Iris pigment epithelial cell (primary cell): ENCODE measurements at places on chromosomes 12 and 14.

DNA sequence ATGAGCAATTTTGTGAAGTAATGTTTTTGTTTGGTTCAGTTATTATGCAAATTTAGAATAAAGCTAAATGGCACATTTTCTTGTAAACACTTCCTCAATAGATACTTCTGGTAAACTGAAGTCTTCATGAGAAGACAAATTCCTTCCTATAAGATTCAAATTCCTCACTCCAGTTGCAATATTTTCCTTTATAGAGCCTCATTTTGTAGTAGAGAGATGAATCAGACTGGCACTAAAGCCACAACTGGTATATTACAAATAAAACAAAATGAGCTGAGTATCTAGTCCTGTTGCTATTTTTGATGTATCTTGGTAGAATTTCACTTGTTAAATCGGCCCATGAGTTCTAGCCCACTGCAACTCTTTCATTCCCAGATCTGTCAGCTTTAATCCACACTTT lies 5.5 kb downstream of the LGR5 start:
- no peak for DNase-seq

DNA sequence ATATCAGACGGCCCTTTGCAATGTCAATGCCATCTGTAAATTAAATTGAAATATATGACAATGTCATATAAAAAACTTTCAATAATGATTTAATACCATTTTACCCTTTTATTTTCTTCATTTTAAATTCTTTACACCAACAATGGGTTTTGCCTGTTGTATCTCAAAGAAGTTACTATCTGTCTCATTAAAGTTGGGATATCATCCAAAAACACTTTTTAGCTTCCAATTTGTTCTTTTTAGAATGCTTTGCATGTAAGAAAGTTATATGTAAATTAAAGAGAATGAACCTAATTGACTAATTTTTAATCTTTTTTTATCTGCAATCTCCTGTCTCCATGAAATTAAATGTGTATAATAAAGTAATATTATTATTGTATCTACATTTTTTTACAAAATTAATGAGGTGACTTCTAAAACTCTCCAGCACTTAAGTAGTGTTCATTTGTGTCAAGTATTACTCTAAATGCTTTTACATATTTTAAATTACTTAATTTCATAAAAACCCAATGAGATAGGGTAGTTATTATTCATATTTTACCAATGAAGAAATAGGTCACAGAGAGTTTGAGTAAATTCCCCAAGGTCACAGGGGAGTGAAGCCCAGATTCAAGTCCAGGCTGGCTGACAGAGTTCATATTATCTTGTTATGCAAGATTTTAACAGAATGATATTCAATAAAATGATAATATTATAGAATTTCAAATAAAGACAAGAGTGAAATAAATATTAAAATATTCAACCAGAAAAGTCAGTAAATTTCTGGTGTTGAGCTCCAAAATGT lies 673.0 kb upstream of the FLRT2 start:
- peak; percentile 4 for DNase-seq

DNA sequence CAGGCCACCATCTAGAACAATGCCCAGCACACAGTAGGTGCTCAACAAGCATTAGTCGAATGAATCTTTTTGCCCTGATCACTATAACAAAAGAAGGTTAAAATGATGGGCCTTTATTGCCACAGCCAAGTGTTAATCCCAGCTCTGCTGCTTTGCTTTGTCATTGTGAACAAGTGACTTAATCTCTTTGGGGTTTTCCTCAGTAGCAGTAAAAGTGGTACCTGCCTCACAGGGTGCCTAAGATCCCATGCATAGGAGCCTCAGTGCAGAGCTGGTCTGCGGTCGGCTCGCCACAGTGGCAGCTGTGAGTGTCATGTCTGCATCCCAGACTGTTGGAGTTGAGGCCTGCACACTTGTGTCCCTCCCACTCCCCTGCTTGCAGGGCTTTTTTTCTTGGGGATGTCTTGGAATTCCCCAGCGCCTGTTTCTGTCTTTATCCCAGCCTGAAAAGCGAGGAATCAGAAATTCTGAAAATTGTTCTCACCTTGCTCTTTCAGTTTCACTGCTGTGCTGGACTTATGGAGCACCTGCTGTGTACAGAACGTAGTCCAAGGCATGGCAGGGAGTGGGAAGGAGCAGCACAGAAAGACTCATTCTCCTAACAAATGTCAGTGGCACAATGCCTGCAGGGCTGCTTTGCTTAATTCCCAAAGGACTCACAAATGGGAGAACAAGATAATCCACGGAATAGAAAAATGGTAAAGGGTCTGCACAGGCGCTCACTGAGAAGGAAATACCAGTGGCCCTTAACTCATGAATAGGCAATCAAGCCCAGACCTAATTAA lies 90.8 kb downstream of the EML1 start:
- no peak for DNase-seq

GRCh38 chr12:10722905-10723746 lies at the start of gene YBX3:
YBX3 (minus strand) TSS chr12:10723323; CDS start chr12:10723111, 212 bp downstream.
- DNase-seq = peak; percentile 80

GRCh38 chr12:83700838-83701237 lies 1014.1 kb downstream of the TMTC2 start:
- DNase-seq = peak; percentile 40

- no peak for DNase-seq
Measured at GRCh38 chr12:110453569-110454296, 3.6 kb upstream of the ARPC3 start.

- no peak for DNase-seq
Measured at GRCh38 chr12:67540920-67541624, 107.5 kb upstream of the DYRK2 start.

DNA sequence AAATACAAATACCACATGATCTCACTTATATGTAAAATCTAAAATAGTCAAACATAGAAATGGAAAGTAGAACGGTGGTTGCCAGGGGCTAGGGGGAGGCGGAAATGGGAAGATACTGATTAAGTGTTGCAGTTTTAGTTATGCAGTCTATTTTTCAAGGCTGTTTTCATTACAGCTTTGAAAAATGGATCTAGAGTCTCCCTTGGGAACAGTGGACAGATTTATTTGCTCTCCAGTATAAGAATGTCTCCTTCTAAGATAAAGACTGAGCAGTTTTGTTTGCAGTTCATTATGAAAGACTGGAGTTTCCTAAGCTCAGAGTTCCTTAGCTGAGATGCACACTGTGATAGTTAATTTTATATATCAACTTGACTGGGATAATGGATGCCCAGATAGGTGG lies 202.5 kb downstream of the KLHL28 start:
- no peak for DNase-seq

DNA sequence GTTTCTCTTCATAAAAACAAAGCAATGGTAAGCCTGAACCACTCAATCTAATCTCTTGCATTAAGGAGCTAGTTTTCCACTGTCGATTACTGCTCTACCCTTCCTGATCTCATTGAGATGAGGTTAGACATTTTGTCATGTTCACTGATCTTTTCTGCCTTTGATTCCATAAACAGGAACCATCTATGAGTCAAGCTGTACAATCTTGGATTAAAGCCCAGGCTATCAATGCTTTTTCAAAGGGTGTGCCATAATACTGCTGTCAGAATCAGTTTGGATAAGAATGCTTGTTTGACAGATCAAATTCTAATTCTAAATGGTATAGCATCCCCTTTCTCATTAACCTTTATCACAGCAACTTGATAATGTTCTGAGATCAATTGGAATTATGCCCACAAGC lies 16.1 kb downstream of the GRIP1 start:
- DNase-seq = peak; percentile 70

DNA sequence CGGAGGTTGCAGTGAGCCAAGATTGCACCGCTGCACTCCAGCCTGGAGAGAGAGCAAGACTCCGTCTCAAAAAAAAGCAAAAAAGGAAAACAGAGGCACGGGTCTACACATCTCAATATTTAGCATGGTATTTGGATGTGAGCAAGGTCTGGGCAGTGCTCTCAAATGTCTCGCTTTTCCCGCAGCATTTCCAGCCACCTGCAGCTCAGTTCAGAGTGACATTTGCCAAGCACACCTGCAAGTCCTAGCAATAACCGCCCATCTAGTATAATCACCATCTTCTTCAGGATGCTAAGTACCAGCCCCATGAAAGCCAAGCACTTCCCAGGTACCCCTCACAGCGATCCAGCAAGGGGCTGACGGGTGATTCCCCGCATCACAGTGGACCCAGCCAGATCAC lies 69.1 kb downstream of the FOXN3 start:
- DNase-seq = no peak

DNA sequence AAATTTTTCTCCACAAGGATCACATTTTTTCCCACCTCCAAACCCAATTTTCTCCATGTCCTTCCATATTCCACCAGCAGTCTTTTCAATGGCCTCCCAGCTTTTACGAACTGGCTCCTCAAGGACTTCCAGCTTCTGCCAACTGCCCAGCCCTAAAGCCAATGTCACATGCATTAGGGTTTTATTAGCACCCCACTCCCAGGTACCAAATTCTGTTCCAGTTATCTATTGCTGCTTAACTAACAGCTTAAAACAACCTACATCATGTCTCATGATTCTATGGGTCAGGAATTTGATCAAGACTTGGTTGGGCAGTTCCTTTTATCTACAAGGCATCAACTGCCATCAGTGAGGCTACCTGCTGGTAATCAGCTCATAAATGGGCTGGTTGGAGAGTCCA lies 151.3 kb downstream of the SPTSSA start:
- no peak for DNase-seq

DNA sequence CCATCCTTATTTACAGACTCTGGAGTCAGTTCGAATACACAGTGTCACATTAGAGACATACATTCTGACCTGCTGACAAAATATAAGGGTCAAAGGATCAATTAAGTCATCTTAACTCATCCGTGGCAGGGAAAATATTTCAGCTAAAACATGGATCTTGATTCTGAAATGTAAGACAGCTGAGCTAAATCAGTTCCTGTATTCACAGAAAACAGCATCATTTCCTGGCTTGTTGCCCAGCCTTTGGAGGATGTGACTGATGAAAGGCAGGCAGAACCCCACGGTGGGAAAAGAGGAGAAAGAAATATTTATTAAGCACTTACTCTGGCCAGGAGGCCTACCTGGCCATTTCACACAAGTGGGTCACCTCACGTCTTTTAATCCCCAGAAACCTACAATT lies 101.9 kb downstream of the GAS2L3 start:
- DNase-seq = peak; percentile 91

DNA sequence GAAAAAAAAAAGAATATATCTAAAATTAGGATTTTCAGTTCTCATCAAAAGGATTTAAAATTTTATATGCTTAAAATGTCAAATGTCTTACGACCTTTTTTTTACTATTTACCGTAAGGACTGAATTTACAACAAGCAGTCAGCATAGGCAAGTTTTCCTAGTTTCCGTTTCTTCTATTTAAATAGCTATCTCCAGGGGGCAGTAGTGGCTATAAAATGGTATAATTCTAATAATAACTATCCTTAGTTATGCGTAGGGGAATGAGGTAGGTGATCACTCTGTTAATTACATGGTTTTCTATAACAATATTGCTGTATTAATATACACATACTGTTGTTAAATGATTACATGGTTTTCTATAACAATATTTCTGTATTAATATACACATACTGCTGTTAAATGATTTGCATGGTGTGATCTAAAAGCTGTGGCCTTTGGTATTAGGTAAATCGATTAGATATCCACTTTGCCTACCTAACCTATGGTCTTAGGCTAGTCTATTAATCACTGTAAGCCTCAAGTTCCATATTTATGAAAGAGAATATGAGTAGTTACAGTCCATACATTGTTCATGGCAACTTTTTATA lies 217.7 kb upstream of the PDZRN4 start:
- no peak for DNase-seq

GRCh38 chr14:69049675-69050074 lies 70.6 kb upstream of the ACTN1 start:
- peak; percentile 93 for DNase-seq

- DNase-seq = peak; percentile 52
Measured at GRCh38 chr12:50055831-50056638, 1.4 kb upstream of the ASIC1 start.

- no peak for DNase-seq
Measured at GRCh38 chr14:94008234-94008633, 11.1 kb downstream of the CCDC197 start.

DNA sequence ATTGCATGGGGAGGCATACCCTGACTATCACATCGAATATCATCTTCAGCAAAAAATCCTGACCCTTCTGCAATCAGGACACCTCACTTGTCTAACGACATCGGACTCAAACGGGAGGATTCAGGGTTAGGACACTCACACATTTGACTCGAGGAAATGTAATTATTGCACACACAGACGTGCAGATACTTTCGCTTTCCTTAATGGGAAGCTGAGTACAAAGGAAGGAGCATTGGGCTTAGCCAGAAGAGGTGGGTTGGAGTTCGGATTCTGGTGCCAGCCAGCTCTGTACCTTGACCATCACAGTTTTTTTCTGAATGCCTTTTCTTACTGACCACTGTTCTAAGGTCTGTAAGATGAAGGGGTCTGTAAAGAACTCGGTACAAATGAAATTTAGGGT lies 260.4 kb downstream of the GALC start:
- no peak for DNase-seq
